ENCODE measurements at places on chromosomes 13 and 19. TPM values are rescaled to one million over a fixed set of nuclear protein-coding genes. Genes with fewer than 3 reads are reported as not detected.

- DNase-seq: no peak
Measured at GRCh38 chr13:50800091-50800739, 43.3 kb downstream of the DLEU7 start.

GRCh38 chr13:74026753-74027152, 107.5 kb downstream of the KLF12 start:
- no peak for DNase-seq

The PALM gene
- polyA plus RNA-seq: 66.9 TPM

DNA sequence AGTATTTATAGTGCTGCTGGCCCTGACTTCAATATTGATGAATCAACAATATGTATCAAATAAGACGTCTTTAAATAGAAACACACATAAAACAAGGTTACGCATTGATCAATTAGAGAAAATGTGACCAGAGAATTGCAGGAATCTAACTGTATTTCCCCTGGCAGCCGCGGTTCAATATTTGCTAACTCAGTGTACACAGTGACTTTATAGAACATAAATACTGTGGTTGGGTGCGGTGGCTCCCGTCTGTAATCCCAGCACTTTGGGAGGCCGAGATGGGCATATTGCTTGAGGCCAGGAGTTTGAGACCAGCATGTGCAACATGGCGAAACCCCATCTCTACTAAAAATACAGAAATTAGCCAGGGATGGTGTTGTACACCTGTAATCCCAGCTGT, 22.8 kb upstream of the UPF3A start:
- no peak for DNase-seq

- DNase-seq: no peak
Measured at GRCh38 chr19:4571305-4571917, 11.9 kb upstream of the SEMA6B start.

DNA sequence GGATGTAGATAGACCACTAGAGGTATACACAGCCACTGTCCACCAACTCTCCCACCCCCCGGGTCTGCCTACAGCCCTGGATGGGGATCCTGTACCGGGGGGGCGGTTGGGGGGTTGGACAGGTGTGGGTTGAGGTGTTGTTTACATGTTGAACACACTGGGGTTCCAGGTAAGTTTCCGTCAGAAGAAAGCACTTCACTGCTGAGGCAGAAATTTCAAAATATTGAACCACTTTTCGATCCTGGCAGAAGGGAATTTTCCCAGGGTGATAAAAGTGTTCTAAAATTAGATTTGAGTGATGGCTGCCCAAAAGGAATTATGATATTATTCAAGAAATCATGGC, 6.6 kb upstream of the CEACAM16 start:
- DNase-seq: no peak

Data from ovary (tissue), 10 donors.